ENCODE measurements at places on chromosomes 13 and 19.
A peak's percentile ranks its signal among the peaks of the same experiment; 100 is the strongest.

- no peak for DNase-seq
These were observed 261.1 kb downstream of the TBC1D4 start for GRCh38 chr13:75220861-75221260.

DNA sequence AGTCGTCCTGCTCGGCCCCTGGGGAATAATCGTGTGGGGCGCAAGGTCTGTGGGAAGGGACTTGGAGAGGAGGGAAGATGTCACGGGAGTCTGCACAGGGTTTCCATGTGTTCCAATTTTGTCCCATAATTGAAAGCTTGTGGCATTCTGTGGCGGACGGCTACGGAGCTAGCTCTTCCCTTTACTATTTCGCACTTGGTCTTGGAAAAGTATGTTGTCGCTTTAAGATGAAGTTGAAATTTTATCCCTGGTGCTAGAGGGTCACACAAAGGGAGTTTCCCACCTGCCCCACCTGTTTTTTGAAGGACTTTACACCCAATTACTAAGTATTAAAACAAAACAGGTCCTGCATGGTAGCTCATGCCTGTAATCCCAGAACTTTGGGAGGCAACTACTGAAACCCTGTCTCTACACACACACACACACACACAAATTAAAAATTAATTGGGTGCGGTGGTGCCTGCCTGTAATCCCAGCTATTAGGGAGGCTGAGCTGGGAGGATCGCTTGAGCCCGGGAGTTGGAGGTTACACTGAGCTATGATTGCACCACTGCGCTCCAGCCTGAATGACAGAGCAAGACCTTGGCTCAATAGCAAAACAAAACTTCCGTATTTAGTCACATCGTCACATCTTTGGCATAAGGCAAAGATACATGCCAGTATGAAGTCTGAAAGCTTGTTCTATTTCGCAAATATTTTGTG lies 967 bp upstream of the TPT1 start:
- DNase-seq = no peak

- DNase-seq = no peak
These were observed 583.9 kb upstream of the SLITRK6 start for GRCh38 chr13:86383151-86383550.

DNA sequence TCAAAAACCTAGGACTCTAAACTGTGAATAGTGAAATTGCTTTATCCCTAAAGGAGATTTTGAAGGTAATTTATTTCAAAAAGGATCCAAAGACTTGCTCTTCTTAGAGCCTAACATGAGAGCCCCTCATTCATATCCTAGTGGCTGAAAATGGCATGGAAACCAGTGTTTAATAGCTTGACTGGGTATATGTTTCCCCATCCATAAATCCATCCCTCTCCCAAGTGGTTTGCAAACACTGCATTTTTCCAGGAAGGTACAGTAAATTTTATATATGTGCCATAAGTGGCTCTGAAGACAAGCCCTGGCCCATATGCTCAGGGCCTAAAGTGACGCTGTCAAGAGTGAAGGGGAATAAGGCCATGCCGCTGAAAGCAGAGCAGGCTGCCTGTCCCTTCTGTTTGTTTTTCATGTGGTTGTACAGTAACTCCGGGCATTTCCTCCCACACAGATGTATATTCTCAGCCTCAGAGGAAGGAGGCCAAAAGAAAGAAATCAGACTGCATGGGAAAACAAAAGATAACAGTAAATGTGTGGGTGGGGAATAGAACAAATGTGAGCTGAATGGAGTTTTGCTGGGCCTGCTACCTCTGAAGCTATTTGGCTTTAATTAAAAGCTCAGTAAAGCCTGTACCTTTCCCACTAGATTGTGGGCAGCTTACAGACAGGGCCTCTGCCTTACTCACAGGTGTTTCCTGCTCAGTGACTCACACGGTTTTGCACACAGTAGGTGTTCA lies 181.9 kb downstream of the PCDH9 start:
- no peak for DNase-seq

DNA sequence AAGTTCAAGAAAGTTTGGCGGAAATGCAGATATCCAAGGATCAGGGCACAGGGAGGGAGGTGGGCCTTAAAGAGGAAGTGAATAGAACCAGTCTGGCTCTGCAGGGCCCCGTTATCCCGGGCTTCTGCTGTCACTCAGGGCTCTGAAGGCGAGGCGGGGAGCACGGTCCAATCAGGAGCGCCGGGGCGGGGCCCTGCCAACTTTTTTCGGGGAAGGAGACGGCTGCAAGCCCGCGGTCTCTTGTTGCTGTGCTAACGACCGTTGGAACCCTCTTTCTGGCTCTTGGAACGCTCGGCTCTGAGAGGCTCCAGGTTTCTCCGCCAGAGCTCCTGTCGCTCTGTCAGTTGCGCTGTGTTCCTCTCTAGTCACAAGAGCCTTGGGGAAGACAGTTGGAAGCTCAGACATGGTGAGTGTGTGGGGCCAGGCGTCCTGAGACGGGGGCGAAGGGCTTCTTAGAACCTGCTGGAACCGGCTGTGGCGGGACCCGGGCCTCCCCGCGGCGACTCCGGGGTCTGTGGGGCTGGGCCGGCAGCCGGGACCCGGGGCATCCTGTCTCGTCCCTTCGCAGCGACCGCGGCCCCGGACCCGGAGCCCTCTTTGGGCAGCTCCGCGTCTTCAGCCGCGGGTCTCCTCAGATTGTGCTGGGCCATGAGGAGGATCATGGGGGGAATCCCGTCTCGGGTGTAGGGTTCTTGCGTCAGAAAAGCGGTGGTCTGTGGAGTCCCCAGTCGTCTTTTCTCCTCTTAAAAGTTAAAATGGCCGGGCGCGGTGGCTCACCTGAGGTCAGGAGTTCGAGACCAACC lies 27.7 kb downstream of the ZNF844 start:
- DNase-seq = no peak

- no peak for DNase-seq
These were observed 147.2 kb downstream of the FLT1 start for GRCh38 chr13:28347456-28348371.

DNA sequence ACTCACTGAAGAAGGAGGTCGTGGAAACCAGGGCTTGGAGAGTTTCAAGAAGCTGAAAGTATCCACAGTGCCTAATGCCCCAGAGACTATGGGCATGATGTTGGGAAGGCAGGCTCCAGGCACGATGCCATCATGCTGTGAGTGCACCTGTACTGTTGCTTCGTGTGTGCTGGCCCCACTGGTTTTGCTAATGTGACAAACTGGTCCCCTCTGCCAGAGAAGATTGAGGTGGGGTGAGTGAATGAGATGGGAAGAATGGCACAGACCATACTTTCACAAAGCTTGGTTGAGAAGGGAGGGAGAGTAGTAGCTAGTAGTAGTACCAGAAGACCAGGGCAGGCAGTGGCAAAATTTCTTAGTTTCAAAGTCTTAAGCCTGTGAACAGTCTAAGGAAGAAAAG lies 19.0 kb upstream of the POP4 start:
- DNase-seq = no peak

- peak; percentile 67 for DNase-seq
These were observed 5.3 kb upstream of the CD79A start for GRCh38 chr19:41871573-41872383.

DNA sequence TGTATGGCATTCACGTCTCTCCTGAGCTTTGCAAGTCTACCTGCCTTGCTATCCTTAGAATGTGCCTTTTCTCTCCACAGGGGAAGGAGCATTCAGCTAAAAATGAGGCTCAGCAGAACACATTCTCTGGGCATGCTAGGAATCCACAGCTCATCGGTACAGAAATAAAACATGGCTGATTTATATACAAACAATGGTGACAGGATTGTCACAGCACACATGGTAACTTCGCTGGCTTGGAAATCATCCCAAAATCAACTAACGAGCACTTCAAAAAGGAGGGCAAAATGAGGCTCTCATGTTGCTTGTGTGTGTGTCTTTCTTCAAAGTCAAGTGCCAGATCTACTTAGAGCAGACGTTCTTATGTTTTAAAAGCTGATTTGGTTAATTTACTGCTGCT lies 373.0 kb downstream of the FGF14 start:
- DNase-seq = no peak

GRCh38 chr13:73820688-73821087 lies 313.5 kb downstream of the KLF12 start:
- no peak for DNase-seq

- DNase-seq = no peak
These were observed 2.3 kb downstream of the CEACAM18 start for GRCh38 chr19:51480590-51480989.

DNA sequence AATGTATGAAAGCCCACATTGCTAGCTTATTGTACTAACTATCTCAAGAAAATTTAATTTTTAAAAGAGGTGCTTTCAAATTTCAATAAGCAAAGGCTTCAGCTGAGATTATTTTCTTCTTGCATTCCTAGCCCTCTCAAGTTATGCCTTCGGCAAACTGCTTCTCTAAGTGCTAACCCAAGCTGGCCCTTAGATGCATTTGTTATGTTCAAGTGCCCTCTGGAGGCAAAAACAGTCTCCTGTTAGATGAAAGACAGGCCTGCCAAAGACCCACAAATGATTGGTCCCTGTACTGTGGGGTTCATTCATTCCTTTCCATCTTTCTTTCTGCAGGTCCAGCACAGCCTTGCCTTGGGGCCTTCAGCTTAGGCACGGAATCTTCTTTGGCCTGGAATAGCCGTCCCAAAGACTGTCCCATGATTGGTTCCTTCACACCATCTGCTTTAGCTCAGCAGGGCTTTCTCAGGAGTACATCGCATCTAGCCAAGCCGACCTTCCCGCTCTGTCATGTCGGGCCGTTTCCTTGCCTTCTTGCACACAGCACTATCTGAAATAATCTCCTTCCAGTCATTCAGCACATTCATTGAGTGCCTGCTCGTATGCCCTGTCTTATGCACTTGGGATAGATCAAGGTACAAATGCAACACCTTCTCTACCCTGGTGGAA lies 26.4 kb upstream of the TPTE2 start:
- DNase-seq = no peak

DNA sequence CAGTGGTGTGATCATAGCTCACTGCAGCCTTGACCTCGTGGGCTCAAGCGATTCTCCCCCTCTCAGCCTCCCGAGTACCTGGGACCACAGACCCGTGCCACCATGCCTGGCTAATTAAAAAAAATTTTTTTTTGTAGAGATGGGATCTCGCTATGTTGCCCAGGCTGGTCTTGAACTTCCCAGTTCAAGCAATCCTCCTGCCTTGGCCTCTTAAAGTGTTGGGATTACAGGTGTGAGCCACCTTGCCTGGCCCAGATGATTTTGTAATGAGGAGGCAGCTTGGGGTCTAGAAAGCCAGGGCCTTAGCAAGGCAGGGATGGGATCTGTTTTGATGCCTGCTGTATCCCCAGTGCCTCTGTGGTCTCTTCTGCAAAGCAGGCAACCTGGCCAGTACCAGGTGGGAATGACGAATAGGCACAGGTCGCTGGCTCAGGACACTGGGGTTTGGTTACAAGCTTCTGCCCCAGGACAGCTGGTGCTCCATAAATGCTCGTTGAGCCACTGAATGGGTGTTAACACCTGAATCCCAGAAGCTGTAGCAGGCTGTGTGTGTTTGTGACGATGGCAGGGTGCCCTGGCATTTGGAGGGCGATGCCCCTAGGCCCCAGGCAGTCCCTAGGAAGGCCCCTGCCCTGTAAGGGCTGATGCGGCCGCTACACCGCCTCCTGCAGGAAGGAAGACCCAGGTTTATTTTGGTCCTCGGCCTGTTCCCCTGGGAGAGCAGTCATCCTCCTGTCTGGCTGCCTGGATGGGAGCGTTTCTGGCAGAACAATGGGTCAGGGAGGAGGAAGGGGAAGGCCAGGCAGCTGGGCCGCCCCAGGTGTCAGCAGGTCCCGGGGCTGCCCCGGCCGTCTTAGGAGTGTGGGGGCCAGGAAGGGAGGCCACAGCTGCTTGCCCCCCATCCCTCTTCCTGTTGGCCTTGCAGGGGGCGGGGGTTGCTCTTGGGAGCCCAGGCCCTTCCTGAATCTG lies 8.6 kb downstream of the TNFAIP8L1 start:
- no peak for DNase-seq

DNA sequence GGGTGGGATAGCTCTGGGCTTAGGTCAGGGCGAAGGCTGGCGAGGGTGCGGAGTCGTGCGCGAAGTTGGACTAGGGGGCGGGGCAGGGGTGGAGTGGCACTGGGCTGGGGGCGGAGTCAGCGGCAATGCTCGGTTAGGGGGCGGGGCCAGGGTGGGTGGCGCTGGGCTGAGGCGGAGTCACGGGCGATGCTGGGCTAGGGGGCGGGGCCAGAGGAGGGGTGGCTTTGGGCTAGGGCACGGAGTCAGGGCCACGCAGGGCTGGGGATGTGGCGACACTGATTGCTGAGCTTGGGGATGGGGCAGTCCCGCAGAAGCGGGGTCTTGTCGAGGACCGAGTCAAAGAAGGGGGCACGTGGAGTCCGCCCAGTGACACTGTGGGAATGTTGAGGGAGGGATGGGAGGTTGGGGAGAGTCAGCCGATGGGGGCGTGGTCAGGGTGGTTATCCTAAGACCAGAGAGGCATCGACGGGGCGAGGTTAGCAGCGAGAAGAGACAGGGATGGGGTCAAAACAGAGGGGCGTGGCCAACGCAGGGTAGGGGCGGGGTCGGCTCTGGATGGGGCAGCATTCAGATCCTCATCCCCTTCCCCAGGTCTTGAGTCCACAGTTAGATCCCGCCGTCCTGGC lies 8.7 kb downstream of the HOMER3 start:
- DNase-seq = peak; percentile 74

GRCh38 chr13:110542169-110542796 lies 19.2 kb downstream of the RAB20 start:
- DNase-seq = no peak

DNA sequence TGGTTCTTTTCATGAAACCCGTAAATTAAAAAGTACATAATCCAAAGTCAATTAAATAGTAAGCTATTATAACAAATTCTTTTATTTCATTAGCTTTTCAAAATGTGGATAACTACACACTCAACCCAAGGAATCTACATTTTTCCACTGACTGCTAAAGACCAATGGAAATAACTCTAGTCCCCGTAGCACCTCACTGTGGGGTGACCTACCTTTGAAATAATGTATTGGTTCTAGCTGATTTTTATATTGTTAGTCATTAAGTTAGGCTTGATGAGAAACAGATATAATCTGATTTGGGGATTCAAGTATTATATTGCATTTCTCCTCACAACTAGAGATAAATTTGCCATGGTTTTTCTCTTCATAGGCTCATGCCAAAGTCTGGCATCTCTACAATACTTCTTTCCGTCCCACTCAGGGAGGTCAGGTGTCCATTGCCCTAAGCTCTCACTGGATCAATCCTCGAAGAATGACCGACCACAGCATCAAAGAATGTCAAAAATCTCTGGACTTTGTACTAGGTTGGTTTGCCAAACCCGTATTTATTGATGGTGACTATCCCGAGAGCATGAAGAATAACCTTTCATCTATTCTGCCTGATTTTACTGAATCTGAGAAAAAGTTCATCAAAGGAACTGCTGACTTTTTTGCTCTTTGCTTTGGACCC lies 37.3 kb downstream of the KL start:
- no peak for DNase-seq

DNA sequence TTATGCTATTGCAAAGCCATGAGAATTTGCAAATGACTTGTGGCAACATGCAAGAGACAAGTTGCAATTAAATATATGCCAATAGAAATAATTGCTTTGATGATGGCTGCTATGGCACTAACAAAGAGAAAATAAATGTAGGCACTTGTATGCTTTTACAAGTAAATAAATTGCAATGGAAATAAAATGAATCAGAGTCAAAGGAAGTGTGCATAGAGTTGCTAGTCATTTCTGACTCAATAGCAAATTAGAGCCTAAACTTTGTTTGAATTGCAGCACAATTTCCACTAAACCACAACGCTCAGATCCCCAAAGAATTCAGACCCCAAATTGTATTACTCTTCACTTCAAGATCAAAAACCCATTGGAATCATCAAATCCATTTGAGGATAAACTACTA lies 792.1 kb upstream of the ARGLU1 start:
- DNase-seq = no peak

- DNase-seq = no peak
These were observed 63.5 kb upstream of the HMGB1 start for GRCh38 chr13:30529085-30529834.

GRCh38 chr19:18321734-18322102 lies 1.2 kb downstream of the LSM4 start:
- no peak for DNase-seq

Measured in GM18507 (cell line).